ENCODE measurements at places on chromosomes 13 and 19.

DNA sequence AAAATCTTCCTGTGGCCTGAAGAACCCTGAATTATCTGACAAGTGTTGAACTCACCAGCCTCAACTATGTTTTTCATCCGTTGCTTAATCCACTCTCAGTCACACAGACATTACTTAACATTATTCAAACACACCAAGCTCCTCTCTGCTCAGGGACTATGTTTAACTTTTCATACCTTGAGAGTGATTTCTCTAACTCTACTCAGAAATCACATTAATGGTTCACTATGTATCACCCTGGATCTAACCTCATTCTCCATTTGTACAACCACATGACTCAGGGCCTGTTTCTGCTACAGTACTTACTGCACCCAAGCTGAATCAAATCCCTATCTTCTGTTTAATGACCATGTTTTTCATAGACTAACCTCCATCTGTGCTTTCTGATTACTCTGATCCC is 553.7 kb upstream of the PRR20A start:
- no peaks in the 10 kb centered on the region for H3K36me3 ChIP-seq
- DNase-seq = no peak
- no peak overlapping the region for H3K4me3 ChIP-seq
- H3K27me3 ChIP-seq = no peaks in the 10 kb centered on the region
- no peak overlapping the region for H3K27ac ChIP-seq

DNA sequence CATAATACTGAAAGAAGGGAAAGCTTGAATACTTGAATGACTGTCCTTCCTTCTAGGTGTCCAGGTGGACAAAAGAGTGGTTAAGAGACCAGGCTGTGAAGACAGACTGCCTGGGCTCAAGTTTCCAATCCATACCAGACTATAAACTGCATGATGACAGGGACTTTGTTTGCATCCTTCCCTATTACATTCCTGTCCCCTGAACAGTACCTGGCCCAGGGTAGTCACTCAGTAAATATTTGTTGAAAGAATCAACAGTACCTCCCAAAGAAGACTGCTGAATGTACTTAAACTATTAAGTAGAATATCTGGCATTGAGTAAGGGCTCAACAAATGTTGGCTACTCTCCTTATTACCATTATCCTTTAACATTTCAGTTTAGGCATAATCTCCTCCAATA is 29.7 kb downstream of the MIPEP start:
- peaks cover 12% of the 10 kb centered on the region for H3K36me3 ChIP-seq
- no peaks in the 10 kb centered on the region for H3K27me3 ChIP-seq
- DNase-seq = no peak
- H3K27ac ChIP-seq = no peak overlapping the region
- H3K4me1 ChIP-seq = peaks cover 4% of the 10 kb centered on the region
- no peak overlapping the region for H3K4me3 ChIP-seq

DNA sequence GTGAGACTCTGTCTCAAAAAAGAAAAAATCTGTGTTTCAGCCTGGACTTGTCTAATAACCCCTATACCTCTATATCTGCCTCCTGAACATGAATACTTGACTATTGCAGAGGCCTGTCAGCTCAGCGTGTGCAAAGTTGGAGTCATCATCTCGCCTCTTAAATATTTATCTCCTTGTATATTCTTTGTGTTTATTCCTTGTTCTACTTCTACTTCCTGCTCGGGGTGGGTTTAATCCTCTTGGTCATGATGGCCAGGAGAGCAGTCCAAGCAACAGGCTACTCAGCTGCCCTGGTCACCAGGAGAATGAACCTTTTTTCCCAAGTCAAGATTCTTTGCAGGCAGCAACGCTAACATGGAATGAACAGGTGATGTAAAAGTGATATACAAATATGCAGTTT is 119.1 kb downstream of the PCCA start:
- H3K4me1 ChIP-seq = no peaks in the 10 kb centered on the region
- H3K4me3 ChIP-seq = no peak overlapping the region
- H3K27ac ChIP-seq = no peak overlapping the region

DNA sequence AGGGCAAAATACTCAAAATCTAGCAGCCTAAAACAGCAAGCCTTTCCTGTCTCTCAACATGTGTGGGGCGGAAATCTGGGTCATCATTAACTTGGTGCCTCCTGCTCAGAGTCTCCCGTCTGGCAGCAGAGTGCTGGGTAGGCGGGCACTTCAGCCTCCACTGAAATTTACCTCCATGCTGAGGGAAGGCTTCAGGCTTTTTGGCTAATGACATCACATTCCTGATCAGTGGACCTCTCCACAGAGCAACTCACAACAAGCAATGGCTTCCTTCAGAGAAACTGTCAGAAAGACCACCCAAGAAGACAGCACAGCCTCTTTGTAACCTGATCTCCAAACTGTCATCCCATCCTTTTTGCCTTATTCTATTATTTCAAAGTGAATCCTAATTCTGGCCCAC is 1109.0 kb downstream of the UQCRFS1 start:
- no peak for DNase-seq
- H3K27ac ChIP-seq = no peak overlapping the region
- no peak overlapping the region for H3K4me3 ChIP-seq
- no peaks in the 10 kb centered on the region for H3K36me3 ChIP-seq
- no peaks in the 10 kb centered on the region for H3K4me1 ChIP-seq

GRCh38 chr13:42926043-42926442 is 66.0 kb downstream of the EPSTI1 start:
- no peaks in the 10 kb centered on the region for H3K36me3 ChIP-seq
- H3K27ac ChIP-seq = no peak overlapping the region
- DNase-seq = no peak
- no peak overlapping the region for H3K4me3 ChIP-seq

GRCh38 chr19:48966541-48967345 is 1.6 kb downstream of the FTL start:
- peaks cover 40% of the 10 kb centered on the region for H3K4me1 ChIP-seq
- H3K27ac ChIP-seq = peak overlapping the region; percentile 82
- H3K36me3 ChIP-seq = peaks cover 55% of the 10 kb centered on the region
- H3K4me3 ChIP-seq = peak overlapping the region; percentile 70

- H3K27me3 ChIP-seq = no peaks in the 10 kb centered on the region
- H3K36me3 ChIP-seq = no peaks in the 10 kb centered on the region
- no peaks in the 10 kb centered on the region for H3K4me1 ChIP-seq
- H3K27ac ChIP-seq = no peak overlapping the region
Measured at GRCh38 chr13:30850867-30851211, 55.2 kb upstream of the MEDAG start.

GRCh38 chr19:2922987-2923386 is 21.8 kb downstream of the ZNF77 start:
- H3K4me1 ChIP-seq = no peaks in the 10 kb centered on the region
- no peak overlapping the region for H3K27ac ChIP-seq
- no peak for DNase-seq
- peaks cover 11% of the 10 kb centered on the region for H3K36me3 ChIP-seq

DNA sequence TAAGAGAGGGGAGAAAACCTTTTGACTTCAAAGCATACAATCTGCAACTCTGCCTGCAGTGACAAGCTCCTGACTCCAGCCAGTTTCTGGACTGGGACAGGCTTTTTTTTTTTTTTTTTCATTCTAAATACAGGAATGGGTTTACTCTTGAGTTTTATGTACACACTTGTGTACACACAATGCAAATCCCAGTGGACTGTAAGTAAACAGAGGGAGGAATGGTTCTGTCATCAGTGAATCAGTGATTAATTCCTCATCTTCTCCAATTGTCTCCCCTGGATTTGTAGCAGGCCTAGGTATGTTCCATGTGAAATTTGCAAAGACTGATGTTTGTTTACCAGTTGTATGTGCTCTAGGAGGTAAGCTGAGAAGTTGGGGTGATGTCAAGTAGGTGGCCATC is 184.8 kb downstream of the SHISA2 start:
- H3K4me1 ChIP-seq = no peaks in the 10 kb centered on the region
- DNase-seq = no peak
- no peaks in the 10 kb centered on the region for H3K27me3 ChIP-seq
- H3K27ac ChIP-seq = no peak overlapping the region

DNA sequence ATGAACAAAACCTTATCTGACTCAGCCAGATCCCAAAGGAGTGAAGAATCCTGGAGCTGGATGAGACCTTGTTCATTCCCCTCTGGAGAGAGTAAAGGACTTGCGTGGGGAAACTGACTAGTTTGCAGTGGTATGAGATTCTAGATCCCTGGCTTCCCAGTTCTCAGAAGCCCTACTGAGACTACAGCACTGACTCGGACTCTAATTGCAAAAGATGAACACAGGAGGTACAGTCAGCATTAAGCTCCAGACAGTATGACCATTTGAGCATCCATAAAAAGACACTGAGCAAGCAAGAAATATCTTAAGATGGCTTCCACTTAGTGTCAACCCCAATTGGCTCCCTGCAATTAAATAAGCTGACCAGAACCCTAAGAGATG is 6.8 kb downstream of the ZC3H4 start:
- peak overlapping the region; percentile 96 for H3K27ac ChIP-seq
- H3K4me1 ChIP-seq = peaks cover 3% of the 10 kb centered on the region
- H3K36me3 ChIP-seq = peaks cover 59% of the 10 kb centered on the region
- no peaks in the 10 kb centered on the region for H3K27me3 ChIP-seq

- no peaks in the 10 kb centered on the region for H3K36me3 ChIP-seq
- no peak overlapping the region for H3K4me3 ChIP-seq
- no peak overlapping the region for H3K27ac ChIP-seq
Measured at GRCh38 chr13:101481421-101481820, 28.9 kb downstream of the ITGBL1 start.

- no peak overlapping the region for H3K27ac ChIP-seq
- H3K27me3 ChIP-seq = peaks cover 18% of the 10 kb centered on the region
- no peak overlapping the region for H3K4me3 ChIP-seq
Measured at GRCh38 chr19:7355151-7355820, 6.5 kb downstream of the ARHGEF18 start.

DNA sequence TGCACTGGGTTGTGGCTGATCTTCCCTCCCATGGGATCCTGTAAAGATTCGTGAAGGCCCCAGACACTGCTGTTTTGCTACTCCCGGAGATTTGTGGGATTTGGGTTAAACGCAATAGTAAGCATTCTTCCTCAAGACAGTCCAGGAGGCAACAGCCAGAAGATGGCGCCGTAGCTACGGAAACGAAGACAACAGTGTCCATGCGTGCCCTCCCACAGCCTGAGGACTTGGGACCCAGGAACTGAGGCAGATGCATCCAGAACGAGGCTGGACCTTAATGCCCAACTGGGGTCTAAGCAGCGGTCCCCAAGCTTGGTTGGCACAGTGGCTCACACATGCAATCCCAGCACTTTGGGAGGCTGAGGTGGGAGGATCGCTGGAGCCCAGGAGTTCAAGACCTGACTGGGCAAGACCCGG is 57.6 kb upstream of the ZNF507 start:
- H3K27me3 ChIP-seq = peaks cover 4% of the 10 kb centered on the region
- no peaks in the 10 kb centered on the region for H3K36me3 ChIP-seq
- H3K27ac ChIP-seq = no peak overlapping the region
- peak; percentile 44 for DNase-seq

GRCh38 chr13:48582084-48582483 is 49.2 kb upstream of the RCBTB2 start:
- no peaks in the 10 kb centered on the region for H3K4me1 ChIP-seq
- H3K27me3 ChIP-seq = 0 out of 2 replicates have a peak, but pooled peaks cover 3% of the 10 kb centered on the region
- H3K27ac ChIP-seq = no peak overlapping the region
- no peak for DNase-seq
- H3K4me3 ChIP-seq = no peak overlapping the region

- DNase-seq = no peak
- H3K4me1 ChIP-seq = no peaks in the 10 kb centered on the region
- H3K27ac ChIP-seq = no peak overlapping the region
- H3K36me3 ChIP-seq = no peaks in the 10 kb centered on the region
- H3K27me3 ChIP-seq = no peaks in the 10 kb centered on the region
- no peak overlapping the region for H3K4me3 ChIP-seq
Measured at GRCh38 chr13:48819376-48819775, 156.3 kb upstream of the FNDC3A start.

DNA sequence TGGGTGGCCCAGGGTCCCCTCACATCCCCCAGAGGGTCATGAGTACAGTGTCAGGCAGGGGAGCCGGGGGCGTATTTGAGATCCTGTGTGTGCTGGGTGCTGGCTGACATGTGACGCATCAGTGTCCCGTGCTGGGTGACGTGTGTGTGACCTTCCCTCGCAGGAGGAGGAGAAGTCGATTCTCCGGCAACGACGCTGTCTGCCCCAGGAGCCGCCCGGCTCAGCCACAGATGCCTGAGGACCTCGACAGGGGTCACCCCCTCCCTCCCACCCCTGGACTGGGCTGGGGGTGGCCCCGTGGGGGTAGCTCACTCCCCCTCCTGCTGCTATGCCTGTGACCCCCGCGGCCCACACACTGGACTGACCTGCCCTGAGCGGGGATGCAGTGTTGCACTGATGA is 25.8 kb downstream of the PNPLA6 start:
- DNase-seq = no peak
- no peak overlapping the region for H3K27ac ChIP-seq
- H3K36me3 ChIP-seq = peaks cover 13% of the 10 kb centered on the region

GRCh38 chr19:44925114-44925891 is 10.9 kb downstream of the APOC1 start:
- no peak for DNase-seq
- H3K36me3 ChIP-seq = no peaks in the 10 kb centered on the region
- H3K4me1 ChIP-seq = no peaks in the 10 kb centered on the region
- H3K27me3 ChIP-seq = no peaks in the 10 kb centered on the region

GRCh38 chr13:110798081-110798994 is 84.8 kb downstream of the ING1 start:
- H3K27me3 ChIP-seq = peaks cover 26% of the 10 kb centered on the region
- DNase-seq = no peak
- H3K4me3 ChIP-seq = no peak overlapping the region
- H3K27ac ChIP-seq = no peak overlapping the region
- no peaks in the 10 kb centered on the region for H3K4me1 ChIP-seq

DNA sequence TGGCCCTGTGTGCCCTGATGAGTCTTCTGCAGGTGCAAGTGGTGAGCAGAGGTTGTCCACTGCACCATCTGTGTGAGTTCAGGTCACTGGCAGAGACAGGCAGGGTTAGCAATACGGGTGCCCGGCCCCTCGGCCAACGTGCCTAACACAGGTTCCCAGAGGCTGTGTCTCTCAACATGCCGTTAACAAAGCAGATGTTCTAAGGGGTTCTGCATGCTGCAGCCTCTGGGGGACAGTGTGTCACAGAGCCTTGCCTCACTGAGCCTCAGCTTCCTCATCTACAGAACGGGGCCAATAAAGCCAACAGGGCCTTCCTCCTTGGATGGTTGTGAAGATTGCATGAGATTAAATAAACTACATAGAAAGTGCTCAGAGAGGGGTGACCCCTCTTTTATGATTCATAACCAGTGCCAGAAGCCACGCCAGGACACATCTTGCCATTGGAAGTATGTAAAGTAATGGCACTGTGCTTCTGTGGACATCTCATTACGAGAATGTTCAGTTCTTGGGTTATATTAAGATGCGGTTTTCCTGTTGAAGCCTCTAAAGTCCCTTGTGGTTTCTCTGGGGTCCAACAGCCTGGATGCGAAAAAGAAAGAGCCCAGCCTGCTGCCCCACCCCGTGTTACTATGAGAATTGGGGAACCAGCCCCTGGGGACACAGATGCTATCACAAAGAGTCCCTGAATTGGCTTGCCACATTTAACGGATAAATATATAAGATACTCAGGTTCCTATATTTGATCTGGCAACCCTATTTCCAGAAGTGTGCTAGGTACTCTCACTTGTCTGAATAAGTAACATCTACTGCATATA is 11.2 kb upstream of the ARHGEF18 start:
- H3K27me3 ChIP-seq = peaks cover 27% of the 10 kb centered on the region
- no peak overlapping the region for H3K27ac ChIP-seq
- DNase-seq = no peak
- H3K4me1 ChIP-seq = no peaks in the 10 kb centered on the region

All from K562 (cell line).